ENCODE measurements at places on chromosomes 13 and 19. TPM values are rescaled to one million over a fixed set of nuclear protein-coding genes. Genes with fewer than 3 reads are reported as not detected.

ZNF571 gene
- 2.8 TPM for total RNA-seq

BCL3 gene
- total RNA-seq, result 14.0 TPM

DIS3 gene
- total RNA-seq, result 22.9 TPM

ONECUT3 gene
- not detected for total RNA-seq

ZNF701 gene
- total RNA-seq, result 9.7 TPM

APLP1 gene
- total RNA-seq, result 14.6 TPM

AZU1 gene
- total RNA-seq, result not detected

DNA sequence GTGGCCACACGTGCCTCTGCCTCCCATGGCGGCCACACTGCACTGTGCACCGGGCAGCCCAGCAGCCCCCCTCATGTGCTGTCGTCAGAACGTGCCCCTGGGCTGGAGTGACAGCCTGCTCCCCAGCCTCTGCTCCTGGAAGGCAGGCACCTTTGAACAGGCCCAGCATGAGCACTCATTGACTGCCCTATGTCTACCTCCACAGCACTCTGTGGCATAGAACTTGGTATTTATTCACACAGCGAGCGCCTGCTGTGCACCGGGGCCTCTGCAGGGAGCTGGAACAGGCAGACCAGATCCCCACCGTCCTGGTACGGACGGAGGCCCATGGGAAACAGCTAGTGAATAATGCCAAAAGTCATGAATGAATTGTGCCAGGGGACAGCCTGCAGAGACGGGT lies 53.7 kb downstream of the DPF1 start:
- DNase-seq, result no peak

- no peak for DNase-seq
Observed at GRCh38 chr19:41437944-41438574, 1.7 kb downstream of the DMAC2 start.

DNA sequence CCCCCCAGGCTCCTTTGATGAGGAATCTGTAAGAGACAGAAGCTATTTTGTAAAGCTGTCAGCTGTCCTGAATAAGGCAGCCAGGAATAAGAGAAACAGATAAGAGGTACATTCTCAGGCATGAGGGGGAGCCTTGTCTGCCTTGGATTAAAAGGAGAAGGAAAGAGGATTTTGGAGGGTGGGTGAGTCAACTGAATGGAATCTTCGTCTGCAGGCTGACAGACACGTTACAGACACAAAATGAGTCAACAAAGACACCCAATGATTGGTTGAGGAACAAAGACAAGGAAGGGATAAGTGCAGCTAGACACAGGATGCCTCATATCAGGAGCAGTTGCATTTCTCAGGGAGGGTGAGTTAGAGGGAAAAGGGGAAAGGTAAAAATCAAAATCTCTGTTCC lies 162.5 kb downstream of the OLFM4 start:
- DNase-seq, result no peak

DNA sequence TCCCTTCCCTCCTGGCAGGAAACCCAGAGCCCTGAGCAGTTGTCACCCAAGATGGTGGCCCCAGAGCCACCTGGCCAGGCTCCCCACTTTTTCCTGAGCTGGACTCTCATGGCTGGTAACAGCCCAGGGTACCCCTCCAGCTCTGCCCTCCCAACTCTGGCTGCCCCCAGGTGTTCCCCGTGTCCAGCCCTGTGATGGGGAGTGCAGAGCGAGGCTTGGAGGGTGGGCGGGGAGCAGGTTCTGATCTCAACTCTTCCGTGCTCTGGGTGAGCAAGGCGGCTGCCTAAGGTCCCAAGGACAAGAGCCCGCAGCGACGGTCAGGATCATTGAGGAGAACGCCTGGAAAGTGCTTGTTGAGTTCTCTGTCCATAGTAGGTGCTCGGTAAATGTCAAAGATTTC lies 54.7 kb upstream of the GAS6 start:
- DNase-seq, result no peak

- DNase-seq, result no peak
Observed at GRCh38 chr13:40175639-40176038, 490.8 kb downstream of the FOXO1 start.

GRCh38 chr19:58561373-58562121 lies 3.1 kb upstream of the UBE2M start:
- DNase-seq, result no peak

DNA sequence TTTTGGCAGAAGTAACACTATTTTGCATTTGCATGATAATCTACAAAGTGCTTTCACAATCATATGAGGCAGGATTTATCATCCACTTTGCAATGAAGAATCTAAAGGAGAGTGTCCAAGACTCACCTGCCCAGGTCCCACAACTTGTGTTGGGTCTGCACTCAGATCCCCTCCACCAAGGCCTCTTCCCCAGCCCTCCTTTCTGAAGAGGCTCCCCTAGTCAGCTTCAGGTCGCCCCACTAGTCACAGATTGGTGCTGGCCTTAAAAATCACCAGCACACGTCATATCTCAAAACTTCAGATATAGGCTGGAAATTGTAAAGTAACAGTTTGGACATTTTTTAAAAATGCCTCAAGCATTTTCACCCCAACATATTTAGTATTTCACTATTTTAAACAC lies 17.5 kb downstream of the ATP7B start:
- DNase-seq, result no peak

GRCh38 chr13:40190641-40191100 lies 475.8 kb downstream of the FOXO1 start:
- DNase-seq, result no peak

- DNase-seq, result no peak
Observed at GRCh38 chr13:33080972-33081590, 64.9 kb downstream of the KL start.

GRCh38 chr19:23785982-23786381 lies 27.3 kb upstream of the ZNF681 start:
- DNase-seq, result no peak

DNA sequence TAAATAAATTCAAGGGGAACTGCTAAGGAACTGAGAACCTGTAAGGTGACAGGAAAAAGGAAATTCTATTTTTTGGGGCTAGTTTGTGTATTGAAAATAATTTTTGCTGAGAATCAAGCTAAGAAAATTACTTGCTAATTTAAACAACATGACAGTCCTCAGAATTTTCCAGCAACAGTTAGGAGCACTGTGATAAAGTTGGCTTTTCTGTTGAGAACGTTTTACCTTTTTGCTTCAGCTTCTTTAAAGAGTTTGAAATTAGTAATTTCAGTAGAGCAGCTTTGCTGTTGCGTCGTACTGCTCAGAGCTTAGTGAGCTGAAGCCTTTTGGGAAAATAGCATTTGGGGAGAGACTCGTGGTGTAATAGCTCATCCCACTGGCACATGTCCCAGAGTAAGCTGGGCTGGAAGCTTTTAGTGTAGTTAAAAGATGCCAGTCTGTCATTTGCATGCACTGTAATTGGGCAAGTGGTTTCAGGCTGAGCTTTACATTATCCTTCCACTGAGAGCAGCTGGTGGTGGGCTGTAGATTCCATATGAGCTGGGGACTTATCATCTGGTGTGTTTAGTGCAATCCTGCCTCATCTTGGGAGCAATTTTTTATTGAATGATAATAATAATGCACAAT lies 69.8 kb downstream of the LRCH1 start:
- DNase-seq, result no peak

DNA sequence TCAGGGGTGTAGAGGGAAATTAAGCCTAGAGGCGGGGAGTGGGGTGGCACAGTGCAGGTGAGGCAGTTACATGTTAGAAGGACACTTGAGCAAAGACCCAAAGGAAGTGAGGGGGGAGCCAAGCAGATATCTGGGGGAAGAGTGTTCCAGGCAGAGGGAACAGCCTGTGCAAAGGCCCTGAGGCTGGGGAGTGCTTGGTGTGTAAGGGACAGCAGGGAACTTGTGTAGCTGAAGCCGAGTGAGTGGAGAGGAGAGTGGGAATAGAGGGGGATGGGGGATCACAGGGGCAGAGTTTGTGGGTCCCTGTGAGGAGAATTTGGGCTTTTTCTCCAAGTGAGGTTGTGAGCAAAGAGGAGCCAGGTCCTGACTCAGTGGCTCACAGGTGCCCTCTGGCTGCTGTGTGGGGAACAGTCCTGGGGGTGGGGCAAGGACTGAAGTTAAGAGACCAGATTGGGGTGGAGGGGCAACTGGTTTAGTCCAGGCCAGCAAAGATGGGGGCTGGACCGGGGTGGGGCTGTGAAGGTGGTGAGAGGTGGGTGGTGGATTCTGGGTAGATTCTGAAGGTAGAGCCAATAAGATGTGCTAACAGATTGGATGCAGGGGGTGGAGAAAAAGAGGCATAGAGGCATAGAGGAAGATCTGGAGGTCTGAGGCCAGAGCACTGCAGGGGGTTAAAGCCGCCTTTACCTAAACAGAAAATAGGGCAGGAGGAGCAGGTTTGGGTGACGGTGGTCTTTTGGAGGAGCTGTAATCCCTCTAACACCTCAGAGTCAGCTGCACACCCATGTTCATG lies 75.3 kb downstream of the CACNA1A start:
- DNase-seq, result no peak

- DNase-seq, result no peak
Observed at GRCh38 chr13:55613429-55614187, 1527.1 kb upstream of the PRR20A start.

GRCh38 chr19:1235625-1236538 lies 1.9 kb downstream of the CBARP start:
- DNase-seq, result no peak

- DNase-seq, result no peak
Observed at GRCh38 chr19:18486746-18487145, 35.1 kb downstream of the ELL start.

- DNase-seq, result no peak
Observed at GRCh38 chr19:40466219-40466984, 399 bp upstream of the SPTBN4 start.

- DNase-seq, result no peak
Observed at GRCh38 chr19:39737351-39737750, 478 bp downstream of the CLC start.

DNA sequence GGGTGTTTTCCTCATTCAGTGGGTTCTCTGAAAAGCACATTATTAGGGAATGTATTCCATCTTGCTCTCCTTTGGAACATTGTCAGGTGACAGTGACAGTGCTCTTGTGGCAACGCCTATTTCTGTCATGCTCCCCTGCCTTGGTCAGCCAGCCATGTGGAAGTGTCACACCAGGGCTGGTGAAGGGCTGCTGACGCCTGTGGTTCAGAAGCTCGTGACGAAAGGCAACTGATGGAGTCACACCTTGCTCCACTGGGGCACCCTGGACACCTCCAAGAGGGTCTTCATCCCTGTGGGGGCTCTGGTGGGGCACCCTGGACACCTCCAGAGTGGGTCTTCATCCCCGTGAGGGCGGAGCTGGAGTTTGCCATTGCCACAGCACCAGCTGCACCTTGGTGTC lies 68.9 kb upstream of the GPR183 start:
- DNase-seq, result no peak

DNA sequence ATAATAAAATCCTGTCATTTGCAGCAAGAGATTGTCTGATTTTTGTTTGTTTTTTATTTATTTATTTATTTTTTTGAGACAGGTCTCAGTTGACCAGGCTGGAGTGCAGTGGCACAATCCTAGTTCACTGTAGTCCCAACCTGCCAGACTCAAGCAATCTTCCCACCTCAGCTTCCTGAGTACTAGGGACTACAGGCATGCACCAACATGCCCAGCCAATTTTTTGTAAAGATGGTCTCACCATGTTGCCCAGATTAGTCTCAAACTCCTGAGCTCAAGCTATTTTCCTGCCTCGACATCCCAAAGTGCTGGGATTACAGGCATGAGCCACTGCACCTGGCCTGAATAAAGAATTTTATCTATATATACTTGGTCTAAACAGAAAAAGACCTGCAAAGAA lies 17.6 kb downstream of the ZNF233 start:
- no peak for DNase-seq

DNA sequence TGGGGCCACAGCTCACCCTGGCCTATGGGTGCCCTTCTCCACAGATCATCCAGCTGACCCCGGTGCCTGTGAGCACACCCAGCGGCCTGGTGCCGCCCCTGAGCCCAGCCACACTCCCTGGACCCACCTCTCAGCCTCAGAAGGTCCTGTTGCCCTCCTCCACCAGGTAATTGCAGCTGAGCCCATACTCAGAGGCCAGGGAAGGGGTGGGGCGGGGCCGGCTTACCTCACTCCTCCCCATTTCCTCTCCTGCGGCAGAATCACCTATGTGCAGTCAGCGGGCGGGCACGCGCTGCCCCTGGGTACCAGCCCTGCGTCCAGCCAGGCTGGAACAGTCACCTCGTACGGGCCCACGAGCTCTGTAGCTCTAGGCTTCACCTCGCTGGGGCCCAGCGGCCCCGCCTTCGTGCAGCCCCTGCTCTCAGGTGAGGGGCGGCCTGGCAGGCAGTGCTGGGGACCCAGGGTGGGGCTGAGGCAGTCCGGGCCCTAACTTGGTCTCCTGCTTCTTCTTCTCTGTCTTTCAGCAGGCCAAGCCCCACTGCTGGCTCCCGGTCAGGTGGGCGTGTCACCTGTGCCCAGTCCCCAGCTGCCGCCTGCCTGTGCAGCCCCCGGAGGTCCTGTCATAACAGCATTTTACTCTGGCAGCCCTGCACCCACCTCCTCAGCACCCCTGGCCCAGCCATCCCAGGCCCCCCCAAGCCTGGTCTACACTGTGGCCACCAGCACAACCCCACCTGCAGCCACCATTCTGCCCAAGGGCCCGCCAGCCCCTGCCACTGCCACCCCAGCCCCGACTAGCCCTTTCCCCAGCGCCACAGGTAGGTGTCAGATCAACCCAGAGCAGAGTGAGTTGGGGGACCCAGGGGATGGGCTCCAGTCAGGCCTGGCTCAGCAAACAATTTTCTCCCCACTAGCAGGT lies 9.6 kb upstream of the PRR19 start:
- no peak for DNase-seq

DNA sequence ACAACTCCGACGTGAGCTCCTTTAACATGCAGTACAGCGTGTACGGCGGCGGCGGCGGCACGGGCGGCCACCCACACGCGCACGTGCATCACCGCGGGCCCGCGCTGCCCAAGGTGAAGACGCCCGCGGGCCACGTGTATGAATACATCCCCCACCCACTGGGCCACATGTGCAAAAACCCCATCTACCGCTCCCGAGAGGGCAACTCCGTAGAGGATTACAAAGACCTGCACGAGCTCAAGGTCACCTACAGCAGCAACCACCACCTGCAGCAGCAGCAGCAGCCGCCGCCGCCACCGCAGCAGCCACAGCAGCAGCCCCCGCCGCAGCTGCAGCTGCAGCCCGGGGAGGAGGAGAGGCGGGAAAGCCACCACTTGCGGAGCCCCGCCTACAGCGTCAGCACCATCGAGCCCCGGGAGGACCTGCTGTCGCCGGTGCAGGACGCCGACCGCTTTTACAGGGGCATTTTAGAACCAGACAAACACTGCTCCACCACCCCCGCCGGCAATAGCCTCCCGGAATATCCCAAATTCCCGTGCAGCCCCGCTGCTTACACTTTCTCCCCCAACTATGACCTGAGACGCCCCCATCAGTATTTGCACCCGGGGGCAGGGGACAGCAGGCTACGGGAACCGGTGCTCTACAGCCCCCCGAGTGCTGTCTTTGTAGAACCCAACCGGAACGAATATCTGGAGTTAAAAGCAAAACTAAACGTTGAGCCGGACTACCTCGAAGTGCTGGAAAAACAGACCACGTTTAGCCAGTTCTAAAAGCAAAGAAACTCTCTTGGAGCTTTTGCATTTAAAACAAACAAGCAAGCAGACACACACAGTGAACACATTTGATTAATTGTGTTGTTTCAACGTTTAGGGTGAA lies 6.6 kb downstream of the SLITRK5 start:
- DNase-seq, result no peak

Measured in esophagus muscularis mucosa (tissue), 4 donors.